Smooth muscle cell of the coronary artery (primary cell): ENCODE measurements at places on chromosomes 1 and 21. TPM values are rescaled to one million over a fixed set of nuclear protein-coding genes. Genes with fewer than 3 reads are reported as not detected.

Gene OXCT2
- 0.45 and 1.8 TPM in 2 replicates for total RNA-seq

Gene AQP10
- total RNA-seq: 0.12 and 0.15 TPM in 2 replicates

Gene HSF2BP
- 2.0 TPM in 1 of 2 replicates, not detected in the other for total RNA-seq

Gene IL6R
- 1.1 and 12.5 TPM in 2 replicates for total RNA-seq

Gene NR0B2
- total RNA-seq: not detected in 2 replicates

Gene TMPRSS15
- total RNA-seq: not detected in 2 replicates

Gene S100A10
- 109 and 170 TPM in 2 replicates for total RNA-seq

Gene DIO1
- total RNA-seq: not detected in 2 replicates

Gene AMIGO1
- total RNA-seq: 0.15 and 2.1 TPM in 2 replicates

Gene SLC1A7
- 0.23 and 2.6 TPM in 2 replicates for total RNA-seq

Gene NTNG1
- 0.08 and 17.3 TPM in 2 replicates for total RNA-seq

Gene OPRD1
- under 0.01 TPM in 1 of 2 replicates, not detected in the other for total RNA-seq

Gene GBP3
- total RNA-seq: 17.4 and 28.2 TPM in 2 replicates

Gene B3GALNT2
- 28.1 and 38.0 TPM in 2 replicates for total RNA-seq

Gene PGLYRP4
- total RNA-seq: not detected in 2 replicates

Gene PIGK
- total RNA-seq: 35.5 and 36.2 TPM in 2 replicates

Gene FAF1
- total RNA-seq: 30.5 and 40.7 TPM in 2 replicates

Gene HSPB7
- 2.5 and 5.1 TPM in 2 replicates for total RNA-seq

Gene PCBP3
- total RNA-seq: 10.8 TPM in 1 of 2 replicates, not detected in the other

Gene ARHGAP30
- total RNA-seq: under 0.01 TPM in 1 of 2 replicates, not detected in the other

Gene NCF2
- 0.68 TPM in 1 of 2 replicates, not detected in the other for total RNA-seq

Gene MPL
- not detected in 2 replicates for total RNA-seq

Gene KRTAP10-1
- not detected in 2 replicates for total RNA-seq

Gene ATP13A2
- 11.1 and 62.0 TPM in 2 replicates for total RNA-seq

Gene CLCNKB
- 0.08 TPM in 1 of 2 replicates, not detected in the other for total RNA-seq

Gene ABCG1
- total RNA-seq: 0.59 and 15.9 TPM in 2 replicates

Gene TMEM82
- total RNA-seq: not detected in 2 replicates

Gene TNFRSF14
- 8.2 and 41.7 TPM in 2 replicates for total RNA-seq

Gene GPR161
- total RNA-seq: 14.3 and 20.0 TPM in 2 replicates

Gene SELP
- 1.7 TPM in 1 of 2 replicates, not detected in the other for total RNA-seq

Gene ATAD3C
- under 0.01 and 0.15 TPM in 2 replicates for total RNA-seq

Gene KANK4
- 0.08 TPM in 1 of 2 replicates, not detected in the other for total RNA-seq
